ENCODE measurements at places on chromosomes 5 and 9.

DNA sequence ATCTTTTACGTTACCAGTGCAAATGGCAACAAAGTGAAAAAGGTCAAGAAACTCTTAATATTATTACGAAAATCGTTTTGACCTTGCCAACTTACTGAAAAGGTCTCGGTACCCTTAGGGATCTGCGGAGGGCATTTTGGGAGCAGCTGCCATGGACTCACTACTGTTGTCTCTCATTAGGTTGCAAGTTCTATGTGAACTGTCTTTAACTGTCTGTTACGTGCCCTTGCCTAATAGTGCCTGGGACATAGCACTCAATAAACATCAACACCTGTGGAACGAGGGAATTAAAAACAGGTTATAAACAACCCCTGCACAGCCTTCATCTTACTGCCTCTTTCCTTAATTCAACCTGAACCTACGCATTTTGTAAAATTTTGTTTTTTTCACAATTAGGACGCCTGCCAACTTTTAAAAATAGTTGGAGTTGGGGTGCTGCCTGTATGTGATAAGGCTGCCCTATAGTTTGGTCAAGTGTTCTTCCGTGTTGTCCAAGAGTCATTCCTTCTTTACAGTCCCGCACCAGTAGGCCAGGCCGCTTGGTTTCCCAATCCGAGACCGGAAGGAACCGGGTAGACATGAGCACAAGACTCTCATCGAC is 527 bp upstream of the SREK1 start:
- H3K27me3 ChIP-seq = peaks cover 8% of the 10 kb centered on the region
- H3K27ac ChIP-seq = peak overlapping the region; percentile 99

GRCh38 chr5:93289942-93290341 is 291.1 kb downstream of the NR2F1-AS1 start:
- peaks cover 6% of the 10 kb centered on the region for H3K36me3 ChIP-seq
- peaks cover 2% of the 10 kb centered on the region for H3K27me3 ChIP-seq
- no peak overlapping the region for H3K4me3 ChIP-seq
- no peak overlapping the region for H3K27ac ChIP-seq
- H3K4me1 ChIP-seq = peaks cover 7% of the 10 kb centered on the region

DNA sequence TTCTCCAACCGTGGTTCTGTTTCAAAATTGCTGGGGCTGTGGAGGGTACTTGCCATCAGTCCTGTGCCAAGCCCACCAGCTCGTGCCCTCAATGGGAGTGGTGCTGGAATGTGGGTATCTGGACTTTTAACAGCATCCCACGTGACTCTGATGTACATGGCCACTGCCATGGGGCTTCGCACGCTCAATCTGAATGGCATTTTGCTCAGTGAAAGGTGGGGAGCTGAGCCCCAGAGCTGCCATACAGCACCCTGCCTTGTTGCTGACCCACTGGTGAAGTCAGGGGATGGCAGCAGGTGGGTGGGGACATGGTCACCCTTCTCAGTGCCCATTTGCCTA is 16.6 kb upstream of the SYNPO start:
- peaks cover 5% of the 10 kb centered on the region for H3K36me3 ChIP-seq
- no peak overlapping the region for H3K27ac ChIP-seq
- H3K4me1 ChIP-seq = peaks cover 46% of the 10 kb centered on the region
- no peak for DNase-seq

DNA sequence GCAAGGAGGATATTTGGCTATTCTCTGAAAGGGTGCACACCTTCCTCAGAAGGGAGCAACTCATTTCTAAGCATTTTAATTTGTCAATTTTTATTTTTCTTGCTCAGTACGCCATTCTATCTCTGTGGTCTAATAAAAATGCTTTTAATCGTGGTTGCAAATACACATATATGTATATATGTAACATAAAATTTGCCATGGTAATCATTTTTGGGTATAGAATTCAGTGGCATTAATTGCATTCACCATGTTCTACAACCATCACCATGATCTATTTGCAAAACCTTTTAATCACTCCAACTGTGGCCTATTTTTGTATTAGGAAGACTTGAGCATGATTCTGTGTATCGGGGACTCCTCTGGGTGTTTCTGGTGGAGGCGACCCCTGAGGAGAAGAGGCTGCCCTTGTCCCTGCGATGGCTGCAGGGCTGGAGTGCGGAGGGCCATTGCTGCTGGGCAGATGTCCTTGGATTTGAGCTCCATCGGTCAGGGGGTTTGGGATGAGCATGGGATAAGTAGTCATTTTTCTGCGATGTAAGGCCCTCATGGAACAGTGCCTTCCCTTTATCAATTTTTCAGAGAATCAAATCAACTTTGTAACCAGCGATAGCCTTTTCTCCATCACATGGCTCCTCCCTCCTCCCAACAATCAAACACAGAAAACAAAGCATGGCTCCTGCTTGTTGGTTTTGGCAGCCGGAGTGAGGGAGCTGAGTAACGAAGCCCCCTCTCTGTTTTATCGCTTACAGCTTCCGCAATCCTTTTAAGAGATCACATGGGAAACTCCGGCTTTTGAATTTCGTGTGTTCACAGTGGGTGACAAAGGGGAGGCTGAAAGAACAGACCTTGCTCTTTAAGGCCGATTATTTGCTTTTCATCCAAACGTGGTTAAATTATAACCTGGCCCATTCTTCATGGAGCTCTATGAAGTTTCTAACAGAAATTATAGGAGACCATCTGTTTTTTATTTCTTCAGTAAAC is 187.3 kb downstream of the TENT4A start:
- no peak for DNase-seq
- H3K36me3 ChIP-seq = no peaks in the 10 kb centered on the region
- H3K27ac ChIP-seq = no peak overlapping the region
- no peaks in the 10 kb centered on the region for H3K4me1 ChIP-seq
- no peaks in the 10 kb centered on the region for H3K27me3 ChIP-seq

DNA sequence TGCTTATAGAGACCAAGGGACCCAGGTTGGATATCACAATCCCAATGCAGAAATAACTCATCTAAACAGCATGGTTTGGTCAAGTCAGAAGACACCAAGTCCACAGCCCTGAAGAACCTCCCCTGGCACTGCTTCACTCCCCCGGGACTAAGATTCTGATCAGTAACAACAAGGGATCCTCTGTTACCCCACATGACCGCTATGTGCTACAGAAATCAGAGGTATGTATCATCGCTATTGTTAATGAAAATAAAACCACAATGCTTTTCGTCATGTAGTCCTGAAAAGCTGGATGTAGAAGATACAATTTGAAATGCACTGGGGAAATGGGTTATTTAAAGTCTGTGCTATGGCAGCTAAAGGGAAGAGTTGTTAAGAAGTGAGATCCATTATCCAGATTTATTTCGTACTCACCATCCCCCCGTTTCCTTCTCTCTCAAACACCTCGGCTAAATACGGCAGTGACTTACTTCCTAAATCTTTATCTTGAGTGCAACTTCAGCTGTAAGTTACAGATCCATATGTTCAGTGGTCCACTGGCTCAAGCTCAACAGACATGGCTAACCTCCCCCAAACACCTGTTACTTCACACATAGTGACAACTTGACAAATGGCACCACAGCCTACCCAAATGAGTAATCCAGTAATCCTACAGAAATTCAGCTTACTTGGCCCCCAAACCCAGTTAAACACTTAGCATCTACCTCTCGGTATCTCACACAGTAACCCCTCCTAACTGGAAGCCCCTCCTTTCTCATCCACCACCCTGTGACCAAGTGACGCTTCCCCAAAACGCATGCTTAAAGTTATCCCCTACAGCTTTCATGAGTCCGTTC is 129.2 kb downstream of the MYO10 start:
- DNase-seq = no peak
- no peak overlapping the region for H3K4me3 ChIP-seq
- H3K27ac ChIP-seq = peak overlapping the region; percentile 4
- peaks cover 9% of the 10 kb centered on the region for H3K36me3 ChIP-seq
- peaks cover 11% of the 10 kb centered on the region for H3K27me3 ChIP-seq
- peaks cover 34% of the 10 kb centered on the region for H3K4me1 ChIP-seq

DNA sequence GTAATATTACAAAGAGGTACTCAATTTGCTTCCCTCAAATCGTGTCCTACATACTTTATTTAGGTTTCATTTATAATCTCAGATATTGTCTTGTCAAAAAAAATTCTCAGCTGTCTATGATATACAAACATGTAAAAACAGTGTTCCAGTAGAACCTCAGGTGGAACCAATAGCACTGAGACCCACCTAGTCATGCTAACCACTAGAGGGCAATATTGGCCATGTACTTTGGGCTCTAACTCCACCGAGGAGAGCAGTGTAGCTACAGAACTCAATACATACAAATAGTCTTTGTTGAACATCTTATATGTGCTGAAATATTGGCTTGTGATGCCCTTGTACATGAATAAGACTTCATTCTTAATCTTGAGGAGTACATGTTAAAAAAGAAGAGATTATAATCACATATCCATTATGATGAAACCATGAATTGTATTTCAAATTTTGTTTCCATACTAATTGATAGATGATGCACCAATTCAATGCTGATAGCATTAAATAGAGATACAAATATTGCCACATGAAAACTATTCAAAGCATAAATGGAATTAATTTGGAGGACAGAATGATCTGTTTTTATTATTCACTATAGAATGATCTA is 71.2 kb upstream of the CNTLN start:
- DNase-seq = peak; percentile 26
- no peak overlapping the region for H3K4me3 ChIP-seq
- H3K27me3 ChIP-seq = no peaks in the 10 kb centered on the region
- no peak overlapping the region for H3K27ac ChIP-seq

GRCh38 chr9:129869585-129870501 is 34.6 kb downstream of the USP20 start:
- H3K36me3 ChIP-seq = peaks cover 17% of the 10 kb centered on the region
- H3K27ac ChIP-seq = no peak overlapping the region
- DNase-seq = no peak
- H3K4me3 ChIP-seq = no peak overlapping the region

GRCh38 chr9:91073811-91074771 is 272.5 kb downstream of the SYK start:
- H3K4me3 ChIP-seq = no peak overlapping the region
- peaks cover 1% of the 10 kb centered on the region for H3K27me3 ChIP-seq
- DNase-seq = no peak
- H3K36me3 ChIP-seq = no peaks in the 10 kb centered on the region

- no peaks in the 10 kb centered on the region for H3K36me3 ChIP-seq
- H3K4me3 ChIP-seq = no peak overlapping the region
- no peak for DNase-seq
- no peak overlapping the region for H3K27ac ChIP-seq
- H3K4me1 ChIP-seq = peaks cover 8% of the 10 kb centered on the region
These were observed 55.5 kb upstream of the MEF2C start for GRCh38 chr5:88938488-88938887.

GRCh38 chr9:98708103-98708932 is 417 bp downstream of the GABBR2 start:
- DNase-seq = no peak
- peak overlapping the region; percentile 62 for H3K4me3 ChIP-seq
- peaks cover 5% of the 10 kb centered on the region for H3K36me3 ChIP-seq
- peaks cover 27% of the 10 kb centered on the region for H3K27me3 ChIP-seq

GRCh38 chr9:93955981-93956784 is 1.0 kb upstream of the BARX1 start:
- H3K36me3 ChIP-seq = peaks cover 10% of the 10 kb centered on the region
- H3K27ac ChIP-seq = no peak overlapping the region
- H3K4me3 ChIP-seq = no peak overlapping the region
- H3K27me3 ChIP-seq = peaks cover 36% of the 10 kb centered on the region
- no peak for DNase-seq

DNA sequence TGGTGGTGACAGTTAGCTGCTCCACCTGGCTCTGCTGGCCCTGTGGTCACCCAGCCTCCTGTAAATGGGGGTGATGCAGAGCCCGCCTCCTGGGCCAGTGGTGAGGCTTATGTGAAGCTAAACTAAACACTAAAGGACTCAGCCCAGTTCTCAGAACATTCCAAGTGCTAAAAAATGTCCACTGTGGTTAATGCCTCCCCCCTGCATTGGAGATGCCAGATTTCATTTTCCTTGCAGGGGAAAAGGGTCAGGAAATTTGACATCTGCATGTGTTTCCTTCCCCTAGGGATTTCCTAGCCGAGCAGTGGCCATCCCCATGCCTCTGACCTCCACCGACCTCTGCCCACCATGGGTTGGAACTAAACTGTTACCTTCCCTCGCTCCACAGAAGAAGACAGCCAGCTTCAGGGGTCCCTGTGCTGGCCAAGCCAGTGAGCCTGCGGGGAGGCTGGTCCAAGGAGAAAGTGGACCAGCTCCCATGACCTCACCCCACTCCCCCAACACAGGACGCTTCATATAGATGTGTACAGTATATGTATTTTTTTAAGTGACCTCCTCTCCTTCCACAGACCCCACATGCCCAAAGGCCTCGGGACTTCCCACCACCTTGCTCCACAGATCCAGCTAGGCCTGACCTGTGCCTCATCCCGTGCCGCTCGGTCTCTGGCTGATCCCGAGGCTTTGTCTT is 13.0 kb downstream of the CD74 start:
- H3K36me3 ChIP-seq = peaks cover 44% of the 10 kb centered on the region
- peaks cover 10% of the 10 kb centered on the region for H3K27me3 ChIP-seq
- no peak overlapping the region for H3K27ac ChIP-seq
- no peak overlapping the region for H3K4me3 ChIP-seq
- H3K4me1 ChIP-seq = peaks cover 27% of the 10 kb centered on the region

DNA sequence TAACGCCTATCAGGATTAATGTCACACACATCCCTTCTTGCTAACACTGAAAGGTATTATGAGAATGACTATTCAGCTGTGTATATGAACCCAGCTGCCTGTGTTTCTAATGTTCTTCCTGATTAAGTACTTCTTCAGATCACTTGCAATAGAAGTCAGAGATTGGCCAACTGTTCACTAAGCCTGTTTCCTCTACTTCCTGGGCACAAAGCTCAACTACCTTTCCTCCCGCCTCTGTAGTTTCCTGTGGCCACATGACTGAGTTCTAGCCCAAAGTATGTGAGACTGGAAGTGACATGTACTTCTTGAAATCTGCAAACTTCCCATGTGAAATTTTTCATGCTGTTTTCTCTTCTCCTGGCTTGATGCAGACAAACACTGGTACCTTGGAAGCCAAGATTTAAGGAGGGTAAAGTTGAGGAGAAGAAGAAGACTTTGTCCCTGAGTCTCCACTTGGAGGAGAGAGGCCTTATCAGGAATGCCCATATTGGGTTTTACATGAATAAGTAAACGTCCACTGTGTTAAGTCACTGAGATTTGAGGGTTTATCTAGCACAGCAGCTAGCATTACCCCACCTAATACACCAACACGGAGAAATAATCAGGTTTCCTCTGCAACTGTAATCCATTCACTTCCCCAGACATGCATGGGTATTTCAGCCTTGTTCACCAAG is 58.6 kb downstream of the SLIT3 start:
- DNase-seq = no peak
- no peaks in the 10 kb centered on the region for H3K27me3 ChIP-seq
- H3K4me3 ChIP-seq = no peak overlapping the region
- peaks cover 14% of the 10 kb centered on the region for H3K4me1 ChIP-seq
- H3K27ac ChIP-seq = peak overlapping the region; percentile 6

DNA sequence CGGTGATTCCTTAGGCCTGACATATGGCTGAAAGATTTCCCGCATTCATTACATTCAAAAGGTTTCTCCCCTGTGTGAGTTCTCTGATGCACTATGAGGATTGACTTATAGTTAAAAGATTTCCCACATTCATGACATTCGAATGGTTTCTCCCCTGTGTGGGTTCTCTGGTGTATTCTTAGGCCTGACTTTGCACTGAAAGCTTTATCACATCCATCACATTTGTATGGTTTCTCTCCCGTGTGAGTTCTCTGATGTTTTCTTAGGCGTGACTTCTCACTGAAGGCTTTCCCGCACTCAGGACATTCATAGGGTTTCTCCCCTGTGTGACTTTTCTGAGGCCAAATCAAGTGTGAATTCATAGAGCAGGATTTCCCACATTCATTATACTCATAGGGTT is 35.8 kb downstream of the ZNF782 start:
- peaks cover 88% of the 10 kb centered on the region for H3K36me3 ChIP-seq
- peaks cover 2% of the 10 kb centered on the region for H3K27me3 ChIP-seq
- peak overlapping the region; percentile 79 for H3K4me3 ChIP-seq
- no peak overlapping the region for H3K27ac ChIP-seq
- no peak for DNase-seq
- H3K4me1 ChIP-seq = no peaks in the 10 kb centered on the region
